Fibroblast of upper back skin (primary cell): ENCODE measurements at places on chromosomes 16 and 17.

- DNase-seq: no peak
Measured at GRCh38 chr17:3956983-3957382, 7.3 kb downstream of the ATP2A3 start.

- DNase-seq: no peak
Measured at GRCh38 chr17:69058165-69058564, 2.6 kb downstream of the ABCA9 start.

GRCh38 chr16:11112723-11113348, 143.2 kb downstream of the SOCS1 start:
- DNase-seq: no peak

DNA sequence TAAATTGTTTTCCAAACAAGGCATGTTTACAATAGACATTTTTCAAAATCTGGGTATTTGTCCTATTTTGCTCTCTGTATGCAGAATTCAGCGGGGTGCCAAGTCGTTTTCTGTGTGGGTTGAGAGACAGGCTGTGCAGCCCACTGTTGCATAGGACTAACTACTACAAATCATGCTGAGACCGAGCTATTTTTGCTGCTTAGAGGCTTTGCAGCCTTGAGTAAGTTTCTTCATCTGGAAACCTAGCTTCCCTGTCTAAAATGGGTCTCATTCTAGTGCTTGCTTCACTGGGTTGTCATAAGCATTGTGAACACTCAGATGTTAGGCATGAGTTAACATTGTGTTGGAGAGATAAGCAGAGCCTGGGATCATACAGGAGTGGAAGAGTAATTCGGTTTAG, 1.3 kb downstream of the PRPSAP2 start:
- peak; percentile 19 for DNase-seq

GRCh38 chr17:77068915-77069314, 71.9 kb upstream of the SEC14L1 start:
- DNase-seq: no peak

- peak; percentile 13 for DNase-seq
Measured at GRCh38 chr16:86252596-86252995, 257.7 kb upstream of the FOXF1 start.

GRCh38 chr17:31513731-31514427, 122.4 kb downstream of the RAB11FIP4 start:
- DNase-seq: no peak

GRCh38 chr16:84600343-84601229, 17.3 kb downstream of the COTL1 start:
- no peak for DNase-seq

DNA sequence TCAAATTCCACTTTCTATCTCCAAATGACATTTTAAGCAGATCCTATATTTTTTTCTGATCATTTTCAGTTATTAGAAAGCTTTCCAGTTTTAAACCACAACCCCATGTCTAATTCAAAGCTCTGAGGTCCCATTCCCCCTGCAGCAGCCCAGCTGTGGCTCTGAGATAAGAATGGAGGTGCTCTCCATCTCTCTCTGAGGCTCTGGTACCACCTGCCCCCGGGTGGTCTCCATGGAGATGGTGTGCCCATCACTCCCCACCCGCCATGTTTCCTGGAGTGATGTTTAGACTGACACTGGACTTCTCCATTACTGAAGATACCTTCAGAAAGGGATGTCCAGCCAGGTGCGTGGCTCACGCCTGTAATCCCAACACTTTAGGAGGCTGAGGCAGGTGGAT, 68.1 kb upstream of the SEC14L1 start:
- DNase-seq: no peak

DNA sequence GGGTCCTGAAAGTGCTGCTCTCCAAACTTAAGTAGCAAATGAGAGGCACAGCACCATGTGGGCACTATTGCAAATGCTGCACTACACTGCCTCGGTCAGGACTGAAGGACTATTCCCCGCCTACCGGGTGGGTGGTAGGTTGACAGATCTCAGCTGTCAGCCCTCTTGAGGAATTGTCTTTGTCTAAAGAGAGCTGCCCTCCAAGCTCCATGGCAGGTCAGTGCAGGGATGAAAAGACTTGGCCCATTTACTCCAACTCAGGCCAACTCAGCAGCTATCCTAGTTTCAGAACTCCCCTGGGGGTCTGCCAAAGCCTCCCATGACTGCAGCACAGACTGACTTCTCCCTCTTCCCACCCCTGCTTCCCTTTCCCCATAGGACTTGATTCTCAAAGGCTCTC, 3.4 kb upstream of the PDZD9 start:
- DNase-seq: no peak

DNA sequence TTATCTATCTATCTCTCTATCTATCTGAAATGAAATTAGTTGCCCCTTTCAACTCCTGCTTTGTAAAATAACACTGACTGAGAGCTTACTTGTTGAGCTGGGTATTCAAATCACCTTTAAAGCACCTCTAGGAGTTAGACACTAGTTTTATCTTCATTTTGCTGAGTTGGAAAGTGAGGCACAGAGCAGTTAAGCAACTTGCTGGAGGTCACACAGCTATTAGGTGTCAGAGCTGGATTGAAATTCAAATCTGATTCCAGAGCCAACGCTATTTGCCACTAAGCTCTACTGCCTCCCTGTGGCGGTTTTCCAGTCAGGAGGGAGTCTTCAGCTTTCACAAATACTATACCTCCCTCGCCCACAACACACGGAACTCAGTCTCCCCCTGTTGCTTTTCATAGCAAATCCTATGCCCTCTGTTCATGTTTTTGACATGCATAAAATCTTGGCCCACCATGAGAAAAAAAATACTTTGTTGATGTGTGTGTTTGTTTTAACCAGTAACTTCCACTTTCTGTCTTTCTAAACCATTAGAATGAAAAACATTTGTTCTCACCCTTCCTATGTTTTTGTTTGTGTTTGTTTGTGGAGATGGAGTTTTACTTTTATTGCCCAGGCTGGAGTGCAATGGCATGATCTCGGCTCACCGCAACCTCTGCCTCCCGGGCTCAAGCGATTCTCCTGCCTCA, 74.8 kb upstream of the SMURF2 start:
- DNase-seq: peak; percentile 57

GRCh38 chr17:43398724-43399595, at the start of gene ARL4D:
Gene ARL4D, plus strand, starts transcription at chr17:43398993. Its CDS starts 740 bp downstream, at chr17:43399733.
- peak; percentile 82 for DNase-seq

DNA sequence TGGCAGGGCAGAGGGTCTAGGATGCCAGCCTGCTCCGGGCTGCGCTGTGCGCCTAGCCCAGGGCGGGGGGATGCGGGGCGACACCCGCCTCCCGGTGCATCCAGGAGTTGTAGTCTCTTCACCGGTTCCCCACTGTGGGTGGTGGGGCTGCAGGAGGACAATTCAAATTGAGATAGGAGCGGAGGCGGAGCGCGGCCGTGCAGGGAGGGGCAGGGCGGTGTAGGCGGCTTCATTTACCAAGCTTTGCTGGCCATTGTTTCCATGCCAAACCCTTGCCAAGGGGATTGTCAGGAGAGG, 2047.4 kb downstream of the TP53TG3F start:
- DNase-seq: no peak

- DNase-seq: peak; percentile 38
Measured at GRCh38 chr16:17780181-17780580, 309.4 kb upstream of the XYLT1 start.

- no peak for DNase-seq
Measured at GRCh38 chr16:87165151-87165550, 152.0 kb downstream of the C16orf95 start.

GRCh38 chr16:70804153-70804733, 3.3 kb upstream of the VAC14 start:
- DNase-seq: peak; percentile 76

GRCh38 chr17:17693253-17694168, 12.3 kb downstream of the RAI1 start:
- no peak for DNase-seq

GRCh38 chr16:86956437-86956836, 360.8 kb downstream of the C16orf95 start:
- no peak for DNase-seq

GRCh38 chr16:68079626-68080344, 5.4 kb upstream of the NFATC3 start:
- no peak for DNase-seq
